ENCODE measurements at places on chromosomes 11 and 22.

DNA sequence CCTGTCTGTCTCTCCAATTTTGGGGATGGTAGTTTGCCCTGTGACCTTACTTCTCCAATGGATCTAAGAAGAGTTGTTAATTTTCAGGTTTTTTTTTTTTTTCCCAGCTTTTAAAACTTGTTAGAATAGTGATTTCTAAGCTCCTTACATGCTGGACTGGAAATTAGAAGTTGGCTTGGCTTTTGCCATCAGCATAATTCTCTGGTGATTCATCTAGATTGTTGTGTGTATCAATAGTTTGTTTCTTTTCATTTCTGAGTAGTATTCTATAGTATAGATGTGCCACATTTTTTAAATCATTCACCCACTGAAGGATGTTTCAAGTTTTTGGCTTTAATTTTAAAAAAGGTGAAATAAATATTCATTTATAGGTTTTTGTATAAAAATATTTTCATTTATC lies 51.4 kb downstream of the ADAMTS15 start:
- DNase-seq: no peak

DNA sequence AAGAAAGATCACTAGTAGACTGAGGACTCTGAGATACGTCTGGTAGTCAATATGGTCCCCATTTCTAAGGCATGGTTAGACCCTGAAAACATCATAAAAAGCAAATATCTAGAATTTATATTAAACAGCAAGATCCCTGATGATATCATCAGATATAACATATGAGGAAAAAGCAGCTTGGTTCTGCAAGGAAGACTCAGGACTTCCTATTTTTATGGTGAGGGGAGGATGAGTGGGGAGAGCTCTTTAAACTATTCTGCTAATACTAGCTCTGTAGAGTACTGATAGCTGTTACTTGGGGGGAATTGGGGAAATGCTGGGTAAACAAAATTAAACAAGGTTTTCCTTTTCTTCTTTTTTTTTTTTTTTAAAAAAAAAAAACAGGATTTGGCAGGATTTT lies 235.8 kb downstream of the SWAP70 start:
- DNase-seq: no peak

- DNase-seq: peak; percentile 18
Observed at GRCh38 chr11:13338019-13338426, 60.4 kb downstream of the BMAL1 start.

DNA sequence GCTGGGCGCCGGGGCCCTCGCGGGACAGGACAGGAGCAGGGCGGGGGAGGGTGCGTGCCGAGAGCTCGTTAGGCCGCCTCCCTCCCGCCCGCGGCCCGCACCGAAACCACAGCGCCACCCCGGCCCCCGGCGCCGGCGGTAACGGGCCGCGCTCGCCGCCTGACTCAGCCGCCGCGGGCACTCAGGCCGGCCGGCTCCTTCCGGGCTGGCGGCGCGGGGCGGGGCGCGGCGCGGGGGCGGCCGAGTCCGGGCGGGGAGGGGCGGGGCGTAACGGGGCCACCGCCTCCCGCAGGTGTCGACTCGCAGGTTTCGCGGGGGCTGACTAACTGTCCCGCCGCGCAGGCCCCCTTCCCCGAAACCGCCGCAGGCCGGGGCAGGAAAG lies at the start of gene AP5B1:
Gene AP5B1 (minus strand): TSS at position 207 of the 382 bp plus-strand sequence. CDS start 385 bp downstream, outside the sequence.
- peak; percentile 14 for DNase-seq
